ENCODE measurements at places on chromosomes 1 and 21.

GRCh38 chr1:22273686-22274681 is 131.1 kb upstream of the WNT4 start:
- DNase-seq = no peak

GRCh38 chr1:111992476-111992875 is 3.0 kb upstream of the KCND3 start:
- no peak for DNase-seq

- DNase-seq = no peak
Measured at GRCh38 chr1:95578462-95578861, 344.5 kb downstream of the RWDD3 start.

GRCh38 chr1:56803561-56804156 is 15.5 kb downstream of the FYB2 start:
- DNase-seq = peak; percentile 36

DNA sequence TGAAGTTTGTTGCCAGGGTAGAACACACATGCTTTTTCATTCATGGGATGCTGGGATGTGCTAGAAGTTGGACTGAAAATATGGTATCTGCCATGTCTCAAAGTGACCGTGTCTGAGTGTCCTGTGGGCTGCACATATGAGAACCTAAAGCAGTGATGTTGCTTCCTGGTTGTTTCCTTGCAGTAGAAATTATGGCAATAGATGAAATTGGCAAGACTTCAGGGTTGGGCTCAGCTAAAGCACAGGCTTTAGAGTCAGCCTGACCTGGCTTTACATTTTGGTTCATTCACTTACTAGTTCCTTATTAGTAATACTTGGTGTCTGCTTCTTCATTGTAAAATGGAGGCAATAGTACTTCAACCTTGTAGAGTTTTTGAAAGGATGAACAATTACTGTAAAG is 2.2 kb downstream of the LAMC2 start:
- DNase-seq = no peak
